ENCODE measurements at places on chromosomes 5 and 9.

DNA sequence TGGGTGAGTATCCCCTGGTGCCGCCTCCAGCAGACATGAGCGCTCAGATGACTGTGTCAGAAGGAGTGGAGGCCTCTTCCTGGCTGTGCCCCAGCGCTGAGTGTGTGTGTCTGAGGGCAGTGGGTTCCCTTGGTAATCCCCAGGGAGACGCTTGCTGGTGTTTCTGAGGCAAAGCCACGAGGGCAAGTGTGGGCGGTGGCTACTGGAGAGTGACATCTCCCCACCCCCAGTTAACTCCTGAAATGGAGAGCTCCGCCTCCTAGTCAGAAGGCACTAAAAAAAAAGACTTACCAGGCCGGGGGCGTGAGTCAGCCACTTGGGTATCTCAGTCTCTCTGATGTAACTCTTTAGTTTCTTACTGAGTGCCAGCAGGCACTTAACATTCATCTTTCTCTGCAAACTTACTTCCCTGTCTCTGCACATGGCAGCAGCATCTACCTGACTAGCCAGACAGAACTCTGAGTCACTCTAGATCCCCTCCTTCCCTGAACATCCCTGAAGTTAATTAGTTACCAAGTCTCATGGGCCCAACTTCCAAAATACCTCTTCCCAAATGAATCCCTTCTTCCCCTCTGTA lies 19.3 kb downstream of the ORM2 start:
- peak; percentile 62 for DNase-seq

DNA sequence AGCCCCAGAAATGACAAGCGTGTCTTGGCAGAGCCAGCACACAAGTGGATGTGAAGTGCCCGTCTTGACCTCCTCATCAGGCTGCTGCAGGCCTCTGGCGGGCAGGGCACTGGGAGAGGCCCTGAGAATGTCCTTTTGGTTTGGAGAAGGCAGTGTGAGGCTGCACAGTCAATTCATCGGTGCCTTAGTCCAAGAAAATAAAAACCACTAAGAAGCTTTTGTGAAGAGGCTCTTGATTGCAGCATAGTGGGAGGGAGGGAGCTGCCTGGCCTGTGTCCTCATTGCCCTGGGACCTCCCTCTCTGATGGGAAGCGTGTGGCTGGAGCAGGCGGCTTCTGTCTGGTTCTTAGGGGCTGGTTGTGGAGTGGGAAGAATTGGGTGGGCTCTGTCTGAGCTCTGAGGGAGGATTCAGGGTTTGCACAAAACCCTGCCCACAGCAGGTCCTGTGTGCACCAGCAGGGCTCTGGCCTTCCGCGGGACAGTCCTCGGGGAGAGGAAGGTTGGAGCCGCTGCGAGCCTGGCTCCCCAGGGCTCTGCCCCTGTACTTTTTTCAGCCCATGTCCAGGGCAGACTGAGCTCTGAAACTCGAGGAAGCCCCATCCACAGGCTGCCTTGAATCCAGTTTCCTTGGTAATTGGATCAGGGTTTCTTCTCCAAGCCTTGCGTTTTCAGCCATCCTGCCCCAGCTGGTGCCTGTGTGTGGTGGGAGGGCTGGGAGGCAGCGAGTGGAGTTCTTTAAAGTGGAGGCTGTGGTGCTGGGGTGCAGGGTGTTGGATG lies 1.1 kb downstream of the HRCT1 start:
- no peak for DNase-seq

DNA sequence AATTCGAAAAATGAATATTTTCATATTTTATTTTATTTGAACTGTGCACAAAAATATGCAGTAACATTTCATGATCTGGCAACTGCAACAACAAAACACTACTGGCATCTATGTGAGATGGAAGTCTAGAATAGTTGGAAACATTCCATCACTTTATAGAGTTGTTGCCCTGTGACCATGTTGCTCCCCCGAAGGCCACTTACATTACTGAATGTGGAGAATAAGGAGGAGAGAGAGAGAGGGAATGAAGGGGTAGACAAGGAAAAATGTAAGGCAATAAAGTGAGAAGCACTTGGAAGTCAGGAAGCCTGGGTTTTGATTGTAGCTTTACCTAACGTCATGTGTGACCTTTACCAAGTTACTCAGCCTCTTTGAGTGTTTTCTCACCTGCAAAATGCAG lies 437.2 kb upstream of the EDIL3 start:
- no peak for DNase-seq

DNA sequence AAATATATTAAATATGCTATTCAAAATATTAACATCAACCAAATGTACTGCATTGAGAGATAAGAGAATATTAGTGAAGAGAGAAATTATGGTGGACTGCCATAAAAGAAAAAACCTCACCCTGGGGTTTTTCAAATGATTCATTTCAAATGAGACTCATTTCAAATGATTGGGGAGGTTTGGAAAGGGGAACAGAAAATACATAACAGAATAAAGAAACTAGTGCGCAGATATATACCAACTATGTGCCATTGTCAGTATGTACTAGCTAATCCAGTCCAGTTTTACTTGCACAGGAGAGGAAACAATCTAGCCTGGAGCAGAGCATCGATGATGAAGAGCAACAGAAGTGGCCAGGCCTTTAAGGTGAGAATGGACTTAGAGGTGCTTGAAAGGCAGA lies 651.6 kb upstream of the RORB start:
- no peak for DNase-seq

DNA sequence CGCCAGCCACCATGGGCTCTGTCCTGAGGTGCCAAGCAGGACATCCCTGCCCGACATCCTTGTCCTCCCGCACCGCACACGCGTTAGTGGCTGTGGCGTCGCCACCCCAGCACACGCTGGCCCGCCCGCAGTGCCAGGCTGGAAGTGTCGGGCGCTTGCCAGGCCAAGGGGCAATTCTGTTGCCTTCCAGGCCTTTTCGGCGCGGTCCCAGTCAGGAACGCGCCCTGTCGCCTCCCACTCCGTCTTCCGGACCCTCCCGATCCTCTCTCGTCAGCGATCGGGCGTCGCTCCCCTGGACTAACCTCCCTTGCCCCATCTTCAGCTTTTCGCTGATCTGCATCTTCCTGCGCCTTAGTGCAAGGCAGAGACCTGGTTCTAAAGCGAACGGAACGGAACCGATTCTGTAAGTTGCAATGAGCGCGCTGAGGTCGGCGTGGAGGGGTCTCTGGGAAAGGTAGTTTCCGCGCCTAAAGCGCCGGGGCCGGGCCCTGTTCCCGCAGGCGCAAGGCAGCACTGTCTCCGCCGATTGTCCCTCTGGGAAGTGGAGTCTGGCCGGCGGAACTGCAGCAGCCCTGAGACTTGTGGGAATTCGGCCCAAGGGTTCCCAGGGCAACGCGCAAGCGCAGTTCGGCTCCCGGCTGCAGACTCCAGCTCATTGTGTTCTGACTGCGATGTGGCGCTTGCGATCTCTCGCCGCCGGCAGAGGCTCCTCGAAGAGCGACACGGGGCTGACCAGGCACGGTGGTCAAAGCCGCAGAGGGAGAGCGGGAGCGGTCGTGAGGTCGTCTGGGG lies at the start of gene ZNF454:
Gene ZNF454, plus strand, starts transcription at position 630 of the 792 bp plus-strand sequence. CDS start 1,594 bp downstream, outside the sequence.
- DNase-seq, result no peak

DNA sequence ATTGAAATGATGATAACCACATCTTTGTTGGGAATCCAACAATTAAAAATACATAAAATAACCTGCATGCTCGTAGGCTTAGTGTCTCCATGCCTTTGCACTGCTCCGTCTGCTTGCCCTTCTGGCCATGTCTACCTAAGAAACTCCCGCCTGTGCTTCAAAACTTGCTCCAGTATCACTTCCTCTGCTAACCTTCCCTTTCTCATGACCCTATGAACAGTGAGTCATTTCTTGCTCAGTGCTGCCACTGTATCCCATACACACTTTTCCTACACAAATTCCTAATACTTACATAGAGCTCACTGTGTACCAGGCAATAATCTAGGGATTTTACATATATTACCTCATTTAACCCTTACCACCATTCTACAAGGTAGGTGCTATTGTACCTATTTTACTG lies 33.5 kb downstream of the TMEM245 start:
- no peak for DNase-seq

DNA sequence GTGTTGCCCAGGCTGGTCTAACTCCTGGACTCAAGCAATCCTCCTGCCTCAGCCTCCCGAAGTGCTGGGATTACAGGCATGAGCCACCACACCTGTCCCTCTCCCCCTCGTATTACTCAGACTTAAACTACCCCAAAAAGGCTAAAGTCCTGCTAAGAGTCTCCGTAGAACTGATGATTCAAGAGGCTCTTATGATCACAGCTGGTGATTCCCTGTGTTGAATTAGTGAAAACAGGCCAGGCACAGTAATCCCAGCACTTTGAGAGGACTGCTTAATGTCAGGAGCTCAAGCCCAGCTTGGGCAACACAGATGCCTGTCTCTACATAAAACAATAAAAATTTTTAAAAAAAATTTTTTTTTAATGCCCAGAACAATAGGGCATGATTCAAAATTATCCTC lies 9.2 kb downstream of the CDC26 start:
- no peak for DNase-seq

DNA sequence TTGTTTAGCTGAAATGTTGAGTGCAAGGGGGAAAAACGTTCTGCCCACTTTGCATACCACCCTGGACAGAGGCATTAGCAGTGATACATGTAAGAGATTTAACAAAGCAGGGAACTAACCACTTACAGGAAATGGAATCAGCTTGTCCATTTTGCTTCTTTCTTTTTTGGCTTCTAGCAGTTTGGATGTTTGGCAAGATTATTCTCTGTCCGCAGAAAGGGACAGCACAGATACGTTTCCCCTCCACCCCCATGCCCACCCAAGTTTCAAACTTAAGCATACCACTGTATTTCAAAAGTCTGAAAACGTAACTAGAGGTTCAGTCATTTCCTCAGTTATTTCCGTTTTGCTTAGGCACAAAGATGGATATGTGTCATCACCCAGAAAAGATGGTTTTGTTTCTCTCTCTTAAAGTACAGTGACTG lies 118.4 kb downstream of the GDNF start:
- DNase-seq, result no peak

Measured in CD4-positive, alpha-beta T cell treated with Interleukin-4 for 1 hour (primary cell).